ENCODE measurements at places on chromosomes 12 and 14.

DNA sequence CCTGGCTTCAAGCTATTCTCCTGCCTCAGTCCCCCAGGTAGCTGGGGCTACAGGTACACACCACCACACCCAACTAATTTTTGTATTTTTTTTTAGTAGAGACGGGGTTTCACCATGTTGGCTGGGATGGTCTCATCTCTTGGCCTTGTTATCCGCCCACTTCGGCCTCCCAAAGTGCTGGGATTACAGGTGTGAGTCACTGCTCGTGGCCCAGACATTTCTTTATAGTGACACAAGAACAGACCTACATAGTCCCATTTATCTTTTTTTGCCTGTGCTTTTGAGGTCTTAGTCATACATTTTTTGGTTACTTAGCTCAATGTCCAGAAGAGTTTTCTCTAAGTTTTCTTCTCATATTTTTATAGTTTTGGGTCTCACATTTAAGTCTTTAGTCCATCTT is 247.4 kb downstream of the SYT10 start:
- DNase-seq, result no peak

GRCh38 chr14:45658226-45658916 is 405.4 kb upstream of the MIS18BP1 start:
- no peak for DNase-seq

- no peak for DNase-seq
Measured at GRCh38 chr12:121789800-121790728, 3.4 kb downstream of the RHOF start.

DNA sequence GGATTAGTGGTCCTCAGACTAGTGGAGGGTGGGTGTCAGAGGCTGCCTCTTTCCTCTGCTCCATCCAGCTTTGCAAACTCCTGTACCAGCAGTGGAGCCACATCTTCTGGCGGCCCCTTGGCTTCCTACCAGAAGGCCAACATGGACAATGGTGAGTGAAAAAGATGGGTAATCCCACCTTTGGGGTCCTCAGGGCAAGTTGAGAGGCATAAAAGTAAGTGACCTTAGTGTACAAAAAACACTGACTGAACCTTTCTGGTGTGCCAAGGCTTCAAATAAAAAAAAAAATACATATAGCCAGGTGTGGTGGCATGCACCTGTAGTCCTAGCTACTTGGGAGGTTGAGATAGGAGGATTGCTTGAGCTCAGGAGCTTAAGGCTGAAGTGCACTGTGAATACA is 9.2 kb upstream of the PIP4K2C start:
- DNase-seq, result no peak

DNA sequence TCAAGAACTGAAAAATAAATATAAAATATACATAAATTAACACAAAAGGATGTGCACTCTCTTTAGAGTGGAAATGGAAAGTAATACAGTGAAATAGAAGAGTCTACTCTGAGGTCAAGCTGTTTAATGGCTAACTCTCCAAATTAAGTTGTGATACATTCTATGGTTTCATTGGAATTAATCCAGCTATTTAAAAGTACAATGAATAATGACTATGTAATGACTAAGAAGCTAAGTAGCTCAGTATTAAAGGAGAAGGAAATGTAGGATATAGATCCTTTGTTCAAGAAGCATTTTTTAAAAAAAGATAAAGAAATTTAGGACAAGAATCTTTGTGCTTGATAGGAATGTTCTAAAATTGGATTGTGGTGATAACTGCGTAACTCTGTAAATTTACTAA is 85.3 kb downstream of the LRP6 start:
- DNase-seq, result no peak

DNA sequence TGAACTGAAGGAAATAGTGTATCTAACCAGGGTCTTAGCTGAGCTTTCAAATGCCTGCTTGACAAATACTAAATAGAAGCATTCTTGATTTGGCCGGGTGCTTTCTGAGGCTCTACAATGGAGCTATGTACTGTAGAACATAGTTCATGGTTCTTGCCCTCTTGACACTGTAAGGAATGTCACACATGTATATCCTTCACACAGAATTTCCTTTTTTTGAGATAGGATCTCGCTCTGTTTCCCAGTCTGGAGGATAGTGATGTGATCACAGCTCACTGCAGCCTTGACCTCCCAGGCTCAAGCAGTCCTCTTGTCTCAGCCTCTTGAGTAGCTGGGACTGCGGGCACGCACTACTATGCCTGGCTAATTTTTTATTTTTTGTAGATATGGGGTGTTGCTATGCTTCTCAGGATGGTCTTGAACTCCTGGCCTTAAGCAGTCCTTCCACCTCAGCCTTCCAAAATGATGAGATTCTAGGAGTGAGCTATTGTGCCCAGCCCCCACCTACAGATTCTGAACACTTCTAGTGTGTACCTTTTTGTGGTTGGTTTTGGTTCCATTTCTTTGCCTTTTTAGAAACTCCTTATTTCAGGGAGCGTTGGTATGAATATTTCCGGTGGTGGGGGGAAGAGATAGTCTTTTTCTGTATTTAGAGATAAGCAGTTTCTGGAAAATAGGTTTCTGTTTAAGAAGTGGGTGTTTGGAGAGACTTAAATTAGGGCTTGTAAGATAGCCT is 4.2 kb downstream of the MLXIP start:
- no peak for DNase-seq

GRCh38 chr14:91317381-91318308 is 73.1 kb upstream of the GPR68 start:
- DNase-seq, result no peak

DNA sequence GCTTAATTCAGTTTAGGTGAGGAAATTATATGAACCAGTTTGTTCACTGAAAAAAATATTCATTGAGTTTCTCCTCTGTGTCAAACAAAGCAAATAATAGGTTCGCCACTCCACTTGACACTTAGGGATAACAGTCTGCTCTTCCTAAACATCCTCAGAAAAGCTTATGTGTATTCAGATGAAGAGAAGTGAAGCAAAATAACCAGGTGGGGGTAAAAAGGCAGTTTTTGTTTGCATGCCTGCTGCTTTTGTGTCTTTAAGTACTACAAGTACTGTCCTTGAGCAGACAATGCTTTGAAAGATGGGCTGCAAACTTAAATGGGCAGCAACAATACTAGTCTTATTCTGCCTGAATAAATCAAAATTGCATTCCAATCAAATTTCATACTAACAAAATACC is 910.7 kb upstream of the MDGA2 start:
- DNase-seq, result no peak

- peak; percentile 40 for DNase-seq
Measured at GRCh38 chr12:71780237-71780822, 25.7 kb downstream of the RAB21 start.

- no peak for DNase-seq
Measured at GRCh38 chr12:50166799-50167048, 445 bp downstream of the CERS5 start.

DNA sequence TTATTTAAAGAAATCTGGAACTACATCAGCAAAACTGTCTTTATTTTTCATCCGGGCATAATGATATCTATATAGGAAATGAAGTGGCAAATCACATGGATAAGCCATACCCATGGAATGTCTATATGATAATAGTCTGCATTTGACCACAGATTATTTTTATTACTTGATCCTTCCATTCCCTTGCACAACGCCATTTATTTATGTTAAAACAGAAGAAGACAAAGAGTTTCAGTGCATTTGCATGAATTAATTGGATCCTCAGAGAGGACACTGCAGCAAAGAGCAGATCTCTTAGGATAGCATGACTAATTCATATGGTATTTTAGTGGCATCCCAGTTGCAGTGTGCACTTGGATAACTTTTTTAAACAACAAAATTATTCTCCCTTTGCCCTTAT is 345.0 kb downstream of the CCDC91 start:
- DNase-seq, result no peak

DNA sequence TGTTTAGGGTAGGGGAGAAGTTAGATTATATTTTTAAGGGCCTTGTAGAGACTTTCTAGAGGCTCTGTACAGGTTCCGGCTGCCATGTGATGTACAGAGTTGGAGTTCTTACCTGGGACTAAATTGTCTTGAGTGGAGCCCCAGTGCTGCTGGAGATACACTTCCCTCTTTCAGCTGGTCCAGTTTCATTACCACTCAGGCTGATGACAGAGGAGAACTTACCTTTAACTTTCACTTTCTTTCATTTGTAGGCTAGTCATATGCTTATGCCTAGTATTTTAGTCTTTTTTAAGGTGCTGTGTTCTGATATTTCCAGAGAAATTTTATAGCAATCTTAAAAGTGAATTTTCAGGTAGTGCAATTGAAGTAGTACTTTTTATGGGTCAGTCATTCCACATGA is 117.3 kb downstream of the ERC1 start:
- no peak for DNase-seq

DNA sequence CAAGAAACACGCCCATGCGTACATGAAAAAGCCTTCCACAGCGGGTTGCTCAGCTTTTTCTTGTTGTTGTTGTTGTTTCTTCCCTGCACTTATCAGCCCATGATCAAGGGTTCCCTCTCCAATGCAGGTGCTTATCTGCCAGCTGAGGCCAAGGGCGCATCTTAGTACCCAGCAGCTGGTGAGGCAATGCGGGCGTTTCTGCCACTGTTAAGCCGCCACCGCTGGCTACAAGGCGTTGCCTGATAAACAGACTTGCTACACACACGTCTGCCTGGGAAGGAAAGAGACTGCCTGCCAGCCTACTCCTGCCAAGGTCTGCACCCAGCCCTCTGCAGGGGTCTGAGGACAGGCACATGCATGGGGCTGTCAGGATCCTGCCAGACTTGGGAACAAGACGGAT is 345.9 kb downstream of the BCL11B start:
- no peak for DNase-seq

- no peak for DNase-seq
Measured at GRCh38 chr14:76917745-76918255, 91.6 kb downstream of the LRRC74A start.

- DNase-seq, result peak; percentile 22
Measured at GRCh38 chr14:101196795-101197590, 293.5 kb upstream of the RTL1 start.

GRCh38 chr14:78403278-78403815 is 233.2 kb downstream of the NRXN3 start:
- no peak for DNase-seq

DNA sequence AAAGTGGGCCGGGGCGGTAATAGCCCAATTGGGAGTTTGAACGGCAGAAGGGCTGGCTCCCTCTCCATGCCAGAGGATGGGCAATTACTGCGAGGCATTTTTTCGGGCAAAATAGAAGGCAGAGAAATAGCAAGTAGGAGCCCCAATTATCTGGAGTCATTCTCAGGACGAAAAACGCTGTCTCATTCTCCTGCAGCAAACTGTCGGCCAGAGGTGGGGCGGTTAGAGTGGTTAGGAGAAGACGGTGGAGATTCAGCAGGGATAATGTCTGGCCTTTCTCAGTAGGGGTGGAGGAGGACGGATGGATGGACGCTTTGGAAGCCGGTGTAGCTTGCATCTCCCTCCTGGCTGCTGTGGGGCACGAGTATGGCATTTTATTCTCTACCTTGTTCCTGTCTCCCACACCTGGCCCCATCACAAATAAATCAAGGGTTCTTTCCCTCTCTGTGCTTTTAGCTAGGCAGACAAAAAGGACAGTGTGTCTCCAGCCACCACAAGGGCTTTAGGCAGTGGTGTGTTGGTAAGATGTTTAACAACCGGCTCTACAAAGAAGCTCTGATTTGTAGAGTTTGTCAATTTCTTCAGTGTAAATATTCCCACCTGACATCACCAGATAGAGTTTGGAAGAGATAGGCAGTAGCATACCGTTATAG is 140.5 kb upstream of the LHX5 start:
- no peak for DNase-seq

GRCh38 chr14:99479160-99479905 is 1.3 kb downstream of the SETD3 start:
- DNase-seq, result no peak

- DNase-seq, result peak; percentile 44
Measured at GRCh38 chr12:1217191-1217949, 226.3 kb downstream of the ERC1 start.

- no peak for DNase-seq
Measured at GRCh38 chr12:50678650-50679365, 85.1 kb upstream of the ATF1 start.

DNA sequence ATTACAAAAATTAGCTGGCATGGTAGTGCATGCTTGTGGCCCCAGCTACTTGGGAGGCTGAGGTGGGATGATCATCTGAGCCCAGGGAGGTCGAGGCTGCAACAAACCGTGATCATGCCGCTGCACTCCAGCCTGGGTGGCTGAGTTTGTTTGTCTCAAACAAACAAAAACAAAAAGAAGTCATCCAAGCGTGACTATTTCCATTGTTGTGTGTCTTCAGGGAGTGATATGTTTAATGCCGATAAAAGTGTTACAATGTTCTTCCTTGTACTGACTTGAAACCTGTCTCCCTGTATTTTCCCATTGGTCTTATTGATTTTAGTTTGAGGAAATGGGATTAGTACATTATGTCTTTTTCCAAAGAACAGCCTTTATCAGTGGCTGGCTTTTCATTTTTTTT is 75.6 kb upstream of the USP44 start:
- no peak for DNase-seq

- DNase-seq, result peak; percentile 63
Measured at GRCh38 chr14:77912754-77913556, 113.0 kb downstream of the ADCK1 start.

DNA sequence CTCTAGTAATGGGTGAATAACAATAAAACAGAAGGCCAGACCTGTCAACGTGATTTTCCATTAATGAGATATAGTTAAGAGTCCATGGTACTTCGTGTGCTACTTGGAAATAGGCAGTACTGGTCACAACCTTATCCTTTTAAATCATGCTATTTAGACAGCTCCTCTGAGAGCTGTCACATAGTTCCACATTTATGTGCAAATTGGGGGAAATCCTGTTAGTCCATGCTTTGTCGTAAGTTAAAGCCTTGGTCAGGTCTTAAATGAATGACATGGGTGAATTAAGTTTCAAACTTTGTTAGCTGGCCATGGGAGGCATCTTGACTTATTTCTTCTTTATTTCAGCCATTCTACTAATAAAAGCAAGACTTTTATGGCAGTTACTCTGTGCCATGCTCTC is 11.9 kb upstream of the BHLHE41 start:
- DNase-seq, result no peak

DNA sequence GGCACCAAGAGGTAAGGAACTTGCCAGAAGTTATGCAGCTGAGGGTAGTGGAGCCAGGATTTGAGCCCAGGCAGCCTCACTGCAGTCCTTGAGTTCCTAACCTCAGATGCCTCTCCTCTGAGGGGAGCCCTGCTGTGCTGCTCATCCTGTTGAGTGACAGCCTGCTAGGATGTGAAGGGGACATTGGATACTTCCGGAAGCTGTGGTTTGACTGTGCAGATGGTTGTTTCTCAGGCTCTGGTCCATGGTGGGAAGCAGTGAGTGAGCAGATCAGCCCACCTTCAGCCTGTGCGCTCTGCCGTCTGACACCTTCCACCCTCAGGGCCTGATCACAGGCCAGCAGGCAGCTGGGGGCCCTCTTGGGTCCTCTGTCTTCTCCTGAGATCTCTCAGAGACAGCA is 253.2 kb downstream of the CACNA1C start:
- DNase-seq, result no peak

Data from SK-N-DZ (cell line).